ENCODE measurements at places on chromosomes 2 and 18. TPM values are rescaled to one million over a fixed set of nuclear protein-coding genes. Genes with fewer than 3 reads are reported as not detected.

DNA sequence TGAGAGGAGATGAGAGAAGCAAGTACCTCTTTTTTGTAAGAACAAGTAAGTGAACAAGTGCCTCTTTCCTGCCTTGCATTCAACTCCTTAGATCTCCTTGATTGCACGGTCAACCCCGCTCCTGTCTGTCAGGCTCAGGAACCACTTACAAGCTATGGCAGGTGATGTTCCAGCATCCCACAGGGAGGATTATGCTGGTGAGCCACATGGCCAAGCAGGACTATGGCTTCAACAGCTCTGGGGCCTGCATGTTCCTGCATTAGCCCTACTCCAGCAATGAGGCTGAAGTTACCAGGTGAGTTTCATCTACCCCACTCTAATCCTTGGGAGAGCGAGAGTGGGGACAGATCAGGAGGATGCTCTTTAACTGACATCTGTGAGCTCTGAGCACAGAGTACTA, 29.5 kb downstream of the TTC32 start:
- no peak overlapping the region for H3K4me3 ChIP-seq
- no peak for DNase-seq
- no peak overlapping the region for H3K27ac ChIP-seq
- H3K36me3 ChIP-seq, result no peaks in the 10 kb centered on the region
- H3K27me3 ChIP-seq, result no peaks in the 10 kb centered on the region
- peaks cover 6% of the 10 kb centered on the region for H3K4me1 ChIP-seq

- H3K27me3 ChIP-seq, result no peaks in the 10 kb centered on the region
- DNase-seq, result no peak
- H3K4me3 ChIP-seq, result no peak overlapping the region
- no peak overlapping the region for H3K27ac ChIP-seq
- no peaks in the 10 kb centered on the region for H3K36me3 ChIP-seq
Observed at GRCh38 chr2:45340318-45340717, 270.7 kb downstream of the SRBD1 start.

DNA sequence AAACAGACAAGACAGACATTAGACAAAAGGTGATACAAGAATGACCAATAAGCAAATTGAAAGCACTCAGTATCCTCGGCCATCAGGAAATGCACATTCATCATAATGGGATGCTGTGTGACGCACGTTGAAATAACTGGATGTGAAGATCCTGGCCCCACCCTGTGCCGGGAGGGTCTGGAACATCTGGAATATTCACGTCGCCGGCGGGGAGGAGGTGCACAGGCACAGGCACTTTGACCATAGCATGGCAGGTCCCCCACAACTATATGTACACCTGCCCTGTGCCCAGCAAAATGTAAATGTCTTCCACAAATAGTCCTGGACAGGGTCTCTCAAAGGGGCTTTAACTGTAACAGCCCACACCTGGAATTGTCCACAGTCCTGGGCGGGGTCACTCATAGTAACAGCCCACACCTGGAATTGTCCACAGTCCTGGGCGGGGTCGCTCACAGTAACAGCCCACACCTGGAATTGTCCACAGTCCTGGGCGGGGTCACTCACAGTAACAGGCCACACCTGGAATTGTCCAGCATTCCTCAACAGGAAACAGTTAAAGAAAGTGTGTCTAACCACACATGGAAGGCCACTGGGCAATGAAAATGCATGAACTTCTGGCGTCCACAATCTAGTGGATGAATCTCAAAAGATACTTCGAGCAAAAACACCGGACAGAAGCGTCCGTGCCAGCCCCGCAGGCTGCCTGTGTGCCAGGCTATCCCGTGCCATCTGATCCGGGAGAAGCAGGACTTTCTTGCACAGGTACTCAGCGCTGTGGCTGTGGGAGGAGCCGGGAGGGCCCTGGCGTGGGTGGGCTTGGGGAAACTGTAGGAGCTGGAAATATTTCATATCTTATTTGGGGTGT, 113.4 kb downstream of the RTP5 start:
- H3K4me1 ChIP-seq, result no peaks in the 10 kb centered on the region
- H3K27ac ChIP-seq, result no peak overlapping the region
- no peaks in the 10 kb centered on the region for H3K36me3 ChIP-seq
- no peak overlapping the region for H3K4me3 ChIP-seq
- DNase-seq, result no peak
- no peaks in the 10 kb centered on the region for H3K27me3 ChIP-seq

DNA sequence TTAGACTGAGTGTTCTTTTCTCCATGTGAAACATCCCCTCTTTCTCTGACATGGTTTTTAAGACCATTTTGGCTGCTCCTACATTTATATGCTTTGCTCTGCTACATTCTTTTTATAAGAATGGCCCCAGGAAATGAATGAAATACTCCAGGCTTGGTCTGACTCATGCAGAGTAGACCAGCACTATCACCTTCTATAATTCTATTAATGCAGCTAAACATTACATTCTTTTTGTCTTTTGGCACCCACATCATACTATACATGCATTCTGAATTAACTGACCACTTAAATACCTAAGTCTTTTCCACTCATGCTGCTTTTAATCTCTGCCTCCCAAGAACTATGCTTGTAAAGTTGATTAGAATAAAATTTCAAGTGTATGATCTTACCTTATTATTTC, 94.1 kb downstream of the AAK1 start:
- no peak for DNase-seq
- H3K27me3 ChIP-seq, result no peaks in the 10 kb centered on the region
- H3K36me3 ChIP-seq, result no peaks in the 10 kb centered on the region
- no peak overlapping the region for H3K4me3 ChIP-seq

The UGT1A4 gene
- not detected for polyA plus RNA-seq

- no peak overlapping the region for H3K4me3 ChIP-seq
- DNase-seq, result no peak
- H3K36me3 ChIP-seq, result no peaks in the 10 kb centered on the region
- peaks cover 6% of the 10 kb centered on the region for H3K4me1 ChIP-seq
- H3K27me3 ChIP-seq, result no peaks in the 10 kb centered on the region
- H3K27ac ChIP-seq, result no peak overlapping the region
Observed at GRCh38 chr18:23351521-23351920, 101.6 kb upstream of the RIOK3 start.

- no peak overlapping the region for H3K27ac ChIP-seq
- no peak overlapping the region for H3K4me3 ChIP-seq
- no peak for DNase-seq
- no peaks in the 10 kb centered on the region for H3K36me3 ChIP-seq
Observed at GRCh38 chr18:27206411-27206810, 21.3 kb upstream of the CHST9 start.

The MEP1B gene
- not detected for polyA plus RNA-seq

The MAIP1 gene
- polyA plus RNA-seq, result 32.5 TPM

DNA sequence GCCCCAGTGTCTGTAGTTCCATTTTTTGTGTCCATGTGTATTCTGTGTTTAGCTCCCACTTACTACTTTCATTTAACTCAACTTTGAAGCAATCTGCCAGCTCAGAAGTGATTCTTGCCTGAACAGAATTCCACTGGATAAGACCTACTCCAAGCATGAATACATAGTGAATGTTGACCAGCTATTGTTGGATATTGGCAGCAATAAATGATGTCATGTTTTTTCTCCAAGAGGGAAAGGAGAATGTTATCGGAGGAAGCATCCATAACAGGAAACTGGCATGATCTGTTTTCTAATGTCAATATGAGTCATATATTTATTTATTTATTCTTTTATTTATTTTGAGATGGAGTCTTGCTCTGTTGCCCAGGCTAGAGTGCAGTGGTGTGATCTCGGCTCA, 36.8 kb upstream of the TRAPPC8 start:
- H3K27me3 ChIP-seq, result no peaks in the 10 kb centered on the region
- no peak overlapping the region for H3K4me3 ChIP-seq
- DNase-seq, result no peak

DNA sequence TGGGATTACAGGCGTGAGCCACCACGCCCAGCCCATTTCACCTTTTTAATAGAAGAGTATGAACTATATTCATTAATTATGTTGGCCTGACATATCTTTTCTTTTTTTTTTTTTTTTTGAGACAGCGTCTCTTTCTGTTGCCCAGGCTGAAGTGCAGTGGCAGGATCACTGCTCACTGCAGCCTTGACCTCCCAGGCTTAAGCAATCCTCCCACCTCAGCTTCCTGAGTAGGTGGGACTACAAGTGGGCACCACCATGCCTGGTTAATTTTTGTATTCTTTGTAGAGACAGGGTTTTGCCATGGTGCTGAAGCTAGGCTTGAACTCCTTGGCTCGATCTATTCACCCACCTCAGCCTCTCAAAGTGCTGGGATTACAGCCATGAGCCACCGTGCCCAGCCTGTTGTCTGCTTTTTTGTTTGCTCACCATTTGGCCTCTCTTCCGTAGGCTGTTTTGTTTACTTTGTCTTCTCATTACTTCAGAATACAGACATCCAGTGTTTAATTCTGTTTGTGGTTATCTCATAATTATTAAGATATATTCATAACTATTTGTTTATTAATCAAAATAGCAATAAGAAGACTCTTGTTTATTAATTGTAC, 16.3 kb upstream of the CDH2 start:
- H3K4me3 ChIP-seq, result no peak overlapping the region
- no peaks in the 10 kb centered on the region for H3K36me3 ChIP-seq
- H3K4me1 ChIP-seq, result no peaks in the 10 kb centered on the region
- H3K27me3 ChIP-seq, result no peaks in the 10 kb centered on the region
- H3K27ac ChIP-seq, result no peak overlapping the region

- peaks cover 96% of the 10 kb centered on the region for H3K4me1 ChIP-seq
- peak overlapping the region; percentile 90 for H3K27ac ChIP-seq
Observed at GRCh38 chr2:46568212-46569009, 89.0 kb downstream of the TMEM247 start.

The ALK gene
- not detected for polyA plus RNA-seq

The TNS1 gene
- polyA plus RNA-seq, result 339 TPM

- peaks cover 13% of the 10 kb centered on the region for H3K4me1 ChIP-seq
- H3K27ac ChIP-seq, result no peak overlapping the region
- DNase-seq, result no peak
- no peak overlapping the region for H3K4me3 ChIP-seq
Observed at GRCh38 chr18:48455555-48456478, 46.6 kb upstream of the ZBTB7C start.

GRCh38 chr2:11505652-11506610, 27.9 kb upstream of the GREB1 start:
- no peaks in the 10 kb centered on the region for H3K36me3 ChIP-seq
- no peak overlapping the region for H3K27ac ChIP-seq
- H3K4me3 ChIP-seq, result no peak overlapping the region

The FAM110C gene
- 1.4 TPM for polyA plus RNA-seq

GRCh38 chr2:232478571-232479340, 8.9 kb downstream of the ECEL1 start:
- no peak overlapping the region for H3K27ac ChIP-seq
- DNase-seq, result peak; percentile 50
- H3K4me1 ChIP-seq, result no peaks in the 10 kb centered on the region
- H3K27me3 ChIP-seq, result no peaks in the 10 kb centered on the region
- H3K4me3 ChIP-seq, result no peak overlapping the region
- no peaks in the 10 kb centered on the region for H3K36me3 ChIP-seq

The EMILIN1 gene
- 31.2 TPM for polyA plus RNA-seq

DNA sequence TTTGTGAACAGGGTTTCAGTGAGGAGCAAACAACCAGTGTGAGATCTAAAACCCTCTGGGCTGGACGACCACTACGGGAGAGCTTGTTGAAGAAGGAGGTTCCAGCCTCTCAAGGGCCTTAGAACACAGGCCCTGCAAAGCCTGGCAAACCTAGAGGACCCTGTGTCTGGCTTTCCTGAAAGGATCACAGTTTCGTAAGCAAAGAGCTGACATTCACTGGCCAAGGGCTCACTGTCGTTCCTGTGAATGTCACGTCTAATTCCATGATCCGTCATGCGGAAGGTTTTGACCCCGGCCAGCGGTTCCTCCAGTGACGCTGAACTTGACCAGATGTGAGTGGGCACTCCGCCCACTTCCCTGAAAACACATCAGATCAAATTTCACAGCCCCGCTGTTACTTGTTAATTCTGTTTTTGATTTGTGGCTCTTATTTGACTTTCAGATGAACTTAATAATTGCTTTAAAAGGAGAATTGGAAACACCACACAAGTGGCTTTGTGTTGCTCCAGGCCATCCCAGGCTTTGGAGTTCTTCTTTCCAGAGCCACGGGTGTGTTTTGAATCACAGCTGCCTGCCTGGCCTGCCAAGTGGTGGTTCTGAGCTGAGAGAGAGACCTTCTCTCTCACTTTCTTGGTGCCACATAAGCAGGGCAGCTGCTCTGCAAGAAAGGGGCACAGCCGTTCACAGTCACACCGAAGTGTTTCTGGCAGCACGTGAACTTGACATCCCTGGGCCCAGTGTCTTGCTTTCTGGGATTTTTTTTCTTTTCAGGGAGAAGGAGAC, 308.4 kb downstream of the NDUFA10 start:
- no peaks in the 10 kb centered on the region for H3K27me3 ChIP-seq
- H3K36me3 ChIP-seq, result no peaks in the 10 kb centered on the region
- H3K27ac ChIP-seq, result no peak overlapping the region
- H3K4me3 ChIP-seq, result no peak overlapping the region
- DNase-seq, result no peak
- no peaks in the 10 kb centered on the region for H3K4me1 ChIP-seq

DNA sequence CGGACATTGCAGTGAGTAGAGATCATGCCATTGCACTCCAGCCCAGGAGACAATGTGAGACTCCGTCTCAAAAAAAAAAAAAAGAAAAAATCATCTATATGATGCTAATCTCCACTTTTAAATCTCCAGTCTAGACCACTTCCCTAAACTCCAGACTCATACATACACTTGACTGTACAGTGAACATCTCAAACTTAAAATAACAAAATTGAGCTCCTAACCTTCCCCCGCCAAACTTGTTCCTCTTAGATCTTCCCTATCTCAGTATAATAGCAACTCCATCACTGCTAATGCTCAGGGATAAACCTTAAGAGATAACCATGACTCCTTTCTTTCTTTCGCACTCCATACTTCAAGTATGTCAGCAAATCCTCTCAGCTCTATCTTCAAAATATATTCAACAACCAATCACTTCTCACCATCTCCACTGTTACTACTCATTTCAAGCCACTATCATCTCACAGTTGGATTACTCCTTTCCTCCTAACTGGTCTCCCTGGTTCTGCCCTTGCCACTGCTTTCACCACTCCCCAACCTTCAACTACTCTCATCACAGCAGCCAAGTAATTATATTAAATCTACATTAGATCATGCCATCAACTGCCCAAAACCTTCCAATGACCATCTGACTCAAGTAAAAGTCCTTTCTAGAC, 12.0 kb downstream of the MEMO1 start:
- DNase-seq, result no peak
- no peaks in the 10 kb centered on the region for H3K36me3 ChIP-seq
- no peak overlapping the region for H3K27ac ChIP-seq
- no peaks in the 10 kb centered on the region for H3K27me3 ChIP-seq

DNA sequence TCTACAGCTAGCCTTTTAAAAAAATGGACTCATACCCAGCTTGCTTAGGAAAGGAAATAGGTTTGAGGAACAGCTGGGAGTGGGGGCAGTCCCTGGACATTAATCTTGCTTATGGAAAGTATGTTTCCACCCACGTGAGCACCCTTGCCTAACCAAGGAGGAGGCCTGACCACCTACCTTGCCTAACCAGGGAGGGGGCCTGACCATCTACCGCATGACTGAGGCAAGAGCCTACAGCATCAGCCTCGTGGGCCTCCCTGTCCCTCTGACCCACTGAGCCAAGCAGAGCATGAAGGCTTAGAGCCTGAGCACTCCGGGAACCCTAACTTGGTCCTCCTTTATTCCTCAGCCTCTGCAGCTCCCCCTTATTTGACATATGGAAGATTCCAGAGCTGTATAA, 20.2 kb downstream of the PRKAG3 start:
- no peaks in the 10 kb centered on the region for H3K4me1 ChIP-seq
- peaks cover 6% of the 10 kb centered on the region for H3K36me3 ChIP-seq
- H3K27ac ChIP-seq, result no peak overlapping the region
- DNase-seq, result no peak

The IL1F10 gene
- not detected for polyA plus RNA-seq
